ENCODE measurements at places on chromosomes 3 and 15.

GRCh38 chr15:32828507-32829186 lies 110.8 kb downstream of the GREM1 start:
- peak; percentile 50 for ATAC-seq

GRCh38 chr3:70813311-70813710 lies 500.9 kb upstream of the MDFIC2 start:
- ATAC-seq = no peak

GRCh38 chr3:124903896-124904834 lies 17.0 kb upstream of the ITGB5 start:
- ATAC-seq = no peak

- no peak for ATAC-seq
Measured at GRCh38 chr3:21290557-21290956, 460.5 kb downstream of the ZNF385D start.

GRCh38 chr3:184815046-184815930 lies 3.3 kb downstream of the VPS8 start:
- no peak for ATAC-seq
